ENCODE measurements at places on chromosomes 2 and 18.

DNA sequence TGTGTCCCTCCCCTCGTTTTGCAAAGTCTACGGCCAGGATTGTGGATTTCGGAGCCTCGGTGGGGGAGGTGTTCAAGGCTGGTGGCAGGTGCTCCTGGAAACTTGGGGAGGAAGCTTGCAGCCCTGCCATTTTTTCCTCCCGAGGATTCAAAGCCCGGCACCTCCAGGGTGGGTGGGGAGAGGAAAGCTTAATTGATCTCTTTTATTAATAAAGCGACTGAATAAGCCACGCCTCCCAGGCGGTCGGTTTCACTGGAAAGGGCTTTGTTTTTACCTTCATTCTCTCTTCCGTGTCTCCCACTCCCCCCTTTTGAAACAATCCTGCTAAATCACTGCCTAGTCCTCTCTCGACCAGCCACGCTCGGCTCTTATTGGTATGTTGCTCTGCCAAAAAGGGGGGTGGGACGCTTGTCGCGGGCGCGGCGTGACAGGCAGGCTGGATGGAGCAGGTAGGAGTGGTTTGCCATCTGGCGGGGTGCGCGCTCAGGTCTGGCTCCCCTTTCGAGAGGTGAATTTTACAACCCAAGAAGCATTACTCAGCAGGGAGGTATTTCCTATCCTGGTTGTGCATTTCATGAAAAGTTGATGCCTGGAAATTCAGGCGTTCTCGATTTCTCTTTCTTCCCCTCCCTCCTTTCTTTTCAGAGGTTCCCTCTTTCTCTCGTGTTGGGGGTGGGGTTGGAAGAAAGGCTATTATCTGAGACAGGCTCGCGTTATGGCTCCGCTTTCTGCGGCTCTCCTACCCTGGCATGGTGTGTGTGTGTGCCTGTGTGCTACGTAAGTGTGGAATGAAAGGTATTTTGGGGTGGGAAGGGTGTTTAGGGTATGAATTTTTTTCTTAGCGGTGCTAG lies 1.4 kb downstream of the NEDD4L start:
- DNase-seq = no peak

- no peak for DNase-seq
Measured at GRCh38 chr2:109317471-109318095, 188.6 kb downstream of the SH3RF3 start.

DNA sequence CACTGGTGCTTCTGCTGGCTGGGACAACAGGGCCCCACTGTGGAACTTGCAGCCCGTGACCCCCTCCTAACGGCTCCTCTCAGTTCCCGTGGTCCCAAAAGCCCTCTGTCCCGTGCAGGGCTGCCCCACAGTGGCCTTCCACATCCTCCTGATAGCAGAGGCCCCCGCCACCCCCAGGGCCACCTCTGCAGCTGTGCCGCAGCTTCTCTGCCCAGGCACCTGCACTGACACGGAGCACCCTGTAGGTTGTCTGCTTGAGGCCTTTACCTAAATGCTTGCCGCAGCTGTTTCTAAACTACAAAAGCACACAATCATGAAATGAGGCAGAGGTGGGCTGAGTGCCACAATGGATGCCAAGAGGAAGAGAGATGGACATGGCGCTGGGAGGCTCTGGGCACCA lies 13.5 kb upstream of the GRHL1 start:
- no peak for DNase-seq

GRCh38 chr2:31388736-31389135 lies 25.8 kb downstream of the XDH start:
- no peak for DNase-seq

DNA sequence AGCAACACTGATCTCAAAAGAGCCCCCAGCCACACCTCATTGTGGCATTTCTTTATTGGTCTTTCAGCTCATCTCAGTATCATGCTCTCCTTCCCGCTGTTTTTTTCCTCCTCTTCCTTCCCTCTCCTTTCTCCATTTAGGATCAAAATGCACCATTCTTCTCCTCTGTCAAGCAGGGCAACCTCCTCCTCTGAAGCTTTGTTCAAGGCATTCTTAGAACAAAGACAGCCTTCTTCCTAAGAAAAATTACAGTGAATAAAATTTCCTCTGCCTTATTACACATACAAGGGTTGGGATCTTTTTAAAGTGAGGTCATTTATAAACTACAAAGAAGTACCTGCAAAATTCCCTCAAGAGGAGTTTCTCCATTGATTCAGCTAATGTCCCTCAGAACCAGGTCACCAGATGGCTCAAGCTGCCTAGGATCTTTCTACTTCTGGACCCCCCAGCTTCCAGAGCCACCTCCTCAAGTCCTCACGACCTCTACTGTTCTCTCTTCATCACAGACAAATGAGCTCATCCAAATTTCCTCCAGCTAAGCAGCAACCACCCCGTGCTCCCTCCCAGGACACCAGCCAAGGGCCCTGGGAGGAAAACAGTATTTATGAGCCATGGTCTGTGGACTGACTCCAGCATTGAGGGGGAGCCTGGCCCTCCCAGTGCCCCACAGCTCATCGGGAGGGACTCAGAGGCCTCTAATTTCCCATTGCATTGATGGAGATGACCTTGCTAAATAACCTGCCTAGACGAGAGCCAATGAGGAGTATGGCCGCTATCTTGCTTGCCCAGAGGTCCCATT lies 18.0 kb downstream of the SFXN5 start:
- DNase-seq = no peak

DNA sequence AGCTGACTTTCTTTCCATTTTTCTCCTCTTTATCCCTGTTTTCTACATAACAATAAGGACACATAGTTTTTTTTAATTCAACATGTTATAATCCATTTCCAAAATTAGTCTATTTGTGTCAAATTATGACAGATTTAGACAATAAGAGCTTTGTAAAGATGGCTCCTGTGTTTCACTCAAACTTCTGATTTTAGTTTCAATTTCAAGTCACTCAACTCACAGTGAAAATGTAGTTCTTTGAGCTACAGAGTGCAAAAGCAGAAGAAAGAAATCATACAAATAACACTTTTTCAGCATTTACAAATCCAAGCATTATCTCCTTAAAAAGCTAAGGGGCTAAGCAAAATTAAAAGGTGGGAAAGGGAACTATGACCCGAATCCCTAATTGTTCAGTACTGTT lies 340.7 kb upstream of the TRIB2 start:
- DNase-seq = no peak

- DNase-seq = no peak
Measured at GRCh38 chr2:72204156-72204785, 56.6 kb upstream of the CYP26B1 start.

GRCh38 chr18:21955757-21956652 lies 213.4 kb upstream of the GATA6 start:
- DNase-seq = no peak

DNA sequence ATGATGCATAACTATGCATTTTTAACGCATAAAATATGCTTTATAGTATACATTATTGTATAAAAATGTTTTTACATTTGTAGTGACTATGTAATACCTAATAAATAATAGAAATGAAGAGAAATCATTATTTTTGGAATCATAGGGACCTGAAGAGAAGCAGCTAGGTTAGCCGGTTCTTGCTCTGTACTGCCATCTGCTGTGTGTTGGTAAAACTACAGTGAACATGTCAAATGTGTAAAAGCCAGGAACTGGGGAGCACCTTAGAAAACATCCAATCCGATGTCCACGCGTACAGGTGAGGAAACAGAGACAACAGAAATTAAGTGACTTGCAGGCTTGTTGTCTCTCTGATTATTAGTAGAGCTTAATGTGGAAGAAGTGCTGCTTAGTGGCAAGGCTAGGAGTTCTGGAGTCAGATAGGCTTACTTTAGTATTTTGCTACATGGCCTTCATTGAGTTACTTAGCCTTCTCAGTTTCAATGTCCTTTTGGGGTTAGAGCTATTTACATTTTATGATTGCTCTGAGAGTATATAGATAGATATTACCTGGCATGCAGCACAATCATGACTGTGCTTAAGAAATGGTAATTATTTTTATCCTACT lies 386.5 kb downstream of the DLGAP1 start:
- DNase-seq = no peak

DNA sequence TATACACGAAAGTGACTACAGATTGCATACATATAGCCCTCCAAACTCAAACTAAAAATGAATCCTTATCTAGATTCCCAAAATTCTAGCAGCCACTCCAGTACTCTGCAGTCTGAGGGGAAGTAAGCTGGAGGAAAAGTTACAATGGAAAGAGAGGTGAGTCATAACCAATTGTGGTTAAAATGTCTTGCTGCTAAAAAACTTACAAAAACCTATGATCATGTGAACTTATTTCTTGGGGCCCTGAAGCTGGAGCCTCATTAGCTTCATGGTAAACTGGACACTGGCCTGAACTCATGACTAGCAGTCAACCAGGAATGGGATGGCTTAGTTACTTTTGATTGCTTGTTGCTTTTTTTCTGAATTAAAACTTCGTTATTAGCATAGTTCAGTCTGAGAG lies 175.9 kb downstream of the SLC4A3 start:
- no peak for DNase-seq

- DNase-seq = no peak
Measured at GRCh38 chr2:45316576-45317338, 294.3 kb downstream of the SRBD1 start.

- DNase-seq = no peak
Measured at GRCh38 chr2:177141866-177142265, 70.7 kb upstream of the HNRNPA3 start.

DNA sequence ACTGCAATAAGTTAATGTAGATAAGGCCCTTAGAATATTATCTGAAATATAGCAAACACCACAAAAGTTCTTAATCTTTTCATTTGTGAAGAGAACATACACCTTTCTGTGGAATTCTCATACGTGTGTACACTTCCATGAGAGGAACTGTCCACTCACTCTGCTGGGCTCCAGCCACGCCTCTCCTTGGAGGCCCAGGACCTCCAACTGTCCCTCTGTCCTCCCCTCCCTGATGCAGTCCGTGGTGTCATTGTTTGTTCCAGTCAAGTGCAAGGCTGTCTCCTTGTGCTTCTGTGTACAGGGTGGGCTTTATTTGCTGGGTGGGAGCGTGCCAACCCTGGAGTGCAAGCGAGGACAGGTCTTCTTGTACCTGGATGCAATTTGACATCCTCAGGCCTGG lies 8.7 kb downstream of the RAB12 start:
- DNase-seq = no peak
